ENCODE measurements at places on chromosomes 6 and 20.

GRCh38 chr6:31294056-31294455 is 22.2 kb upstream of the HLA-C start:
- DNase-seq = no peak

- no peak for DNase-seq
Observed at GRCh38 chr20:63011798-63012197, 5.0 kb upstream of the BHLHE23 start.

DNA sequence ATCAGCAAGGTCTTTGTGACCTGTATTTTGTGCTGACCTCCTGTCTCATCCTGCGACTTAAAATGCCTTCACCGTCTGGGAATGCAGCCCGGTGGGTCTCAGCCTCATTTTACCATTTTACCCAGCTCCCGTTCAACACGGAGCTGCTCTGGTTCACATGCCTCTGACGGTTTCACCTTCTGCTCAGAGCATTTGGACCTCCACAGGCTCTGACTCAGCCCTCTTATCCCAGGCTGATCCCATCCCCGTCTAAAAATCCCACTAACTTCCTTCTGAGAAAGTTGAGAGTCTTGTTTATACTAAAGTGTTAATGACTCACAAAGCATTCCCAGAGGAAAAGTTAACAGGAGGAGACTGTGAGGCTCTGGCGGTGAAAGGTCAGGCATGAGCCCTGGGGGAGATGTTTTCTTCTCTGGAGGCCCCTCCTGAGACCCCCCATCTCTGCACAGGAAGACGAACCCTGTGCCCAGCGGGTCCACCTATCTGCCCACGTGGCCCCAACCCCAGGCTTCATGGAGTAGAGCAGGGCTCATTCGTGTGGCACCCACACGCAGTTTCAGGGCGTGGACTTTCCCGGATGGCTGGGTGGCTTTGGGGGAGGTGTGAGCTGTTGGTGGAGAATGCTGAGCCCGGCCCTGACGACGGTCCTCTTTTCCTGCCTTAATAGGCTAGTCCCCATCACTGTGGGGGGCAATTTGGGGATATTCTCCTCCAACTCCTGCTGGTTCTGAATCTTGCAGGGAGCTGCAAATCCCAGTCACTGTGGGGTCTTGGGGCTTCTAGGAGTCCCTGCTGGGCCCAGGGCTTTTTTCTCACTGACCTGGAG is 3.3 kb upstream of the BIRC7 start:
- DNase-seq = no peak

- no peak for DNase-seq
Observed at GRCh38 chr6:153816366-153816765, 222.7 kb upstream of the OPRM1 start.

DNA sequence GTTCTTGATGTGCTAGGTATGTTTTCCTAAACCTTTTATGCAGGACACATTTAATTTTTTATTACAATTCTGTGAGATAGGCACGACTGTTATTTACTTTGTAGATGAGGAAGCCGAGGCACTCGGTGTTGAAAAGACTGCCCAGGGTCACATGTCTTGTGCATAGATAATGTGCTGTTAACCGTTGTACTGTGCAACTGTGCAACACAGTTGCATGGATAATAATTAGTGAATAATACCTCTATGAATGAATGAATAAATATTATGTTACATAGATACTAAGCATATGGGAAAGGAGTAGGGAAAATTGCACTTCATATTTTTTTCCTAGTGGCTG is 60.3 kb upstream of the DEK start:
- DNase-seq = no peak

- no peak for DNase-seq
Observed at GRCh38 chr20:17904027-17904426, 64.6 kb downstream of the SNX5 start.

GRCh38 chr20:3203315-3204123 is 963 bp downstream of the DDRGK1 start:
- no peak for DNase-seq

GRCh38 chr6:154113392-154113791 is 74.4 kb downstream of the OPRM1 start:
- no peak for DNase-seq

DNA sequence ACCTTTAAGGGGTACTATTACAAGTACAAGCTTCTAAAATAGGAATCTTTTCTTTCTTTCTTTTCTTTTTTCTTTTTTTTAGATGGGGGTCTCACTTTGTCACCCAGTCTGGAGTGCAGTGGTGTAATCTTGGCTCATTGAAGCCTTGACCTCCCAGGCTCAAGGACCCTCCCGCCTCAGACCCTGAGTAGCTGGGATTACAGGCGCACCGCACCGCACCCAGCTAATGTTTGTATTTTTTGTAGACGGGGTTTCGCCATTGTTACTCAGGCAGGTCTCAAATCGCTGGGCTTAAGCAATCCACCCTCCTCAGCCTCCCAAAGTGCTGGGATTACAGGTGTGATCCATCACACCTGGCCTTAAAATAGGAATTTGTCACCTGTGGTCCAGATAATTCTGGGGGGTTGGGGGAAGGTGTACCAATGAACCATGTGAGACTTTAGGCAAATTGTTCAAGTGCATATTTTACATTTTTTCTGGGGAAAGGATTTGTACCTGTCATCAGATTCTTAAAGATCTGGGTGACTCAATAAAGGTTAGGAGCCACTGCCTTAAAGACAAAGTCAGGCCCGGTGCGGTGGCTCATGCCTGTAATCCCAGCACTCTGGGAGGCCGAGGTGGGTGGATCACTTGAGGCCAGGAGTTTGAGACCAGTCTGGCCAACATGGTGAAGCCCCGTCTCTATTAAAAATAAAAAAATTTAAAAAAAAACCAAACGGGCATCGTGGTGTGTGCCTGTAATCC is 19.7 kb upstream of the SYNJ2 start:
- no peak for DNase-seq

- DNase-seq = no peak
Observed at GRCh38 chr6:78611886-78612480, 255.4 kb upstream of the IRAK1BP1 start.

DNA sequence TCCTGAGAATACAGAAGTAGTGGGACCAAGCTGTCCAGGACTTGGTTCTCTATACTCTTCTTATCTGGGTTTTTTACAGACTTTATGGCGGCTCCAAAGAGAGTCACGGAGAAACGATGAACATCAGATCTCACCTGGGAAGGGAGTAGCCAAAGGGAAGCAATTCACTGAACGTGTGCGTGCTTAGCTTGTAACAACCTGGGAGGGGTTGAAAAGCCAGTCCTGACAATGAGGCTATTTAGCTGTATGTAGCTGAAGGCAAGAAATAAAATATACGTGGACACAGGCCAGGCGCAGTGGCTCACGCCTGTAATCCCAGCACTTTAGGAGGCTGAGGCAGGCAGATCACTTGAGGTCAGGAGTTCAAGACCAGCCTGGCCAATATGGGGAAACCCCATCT is 18.2 kb upstream of the RBL1 start:
- DNase-seq = no peak

GRCh38 chr20:44615169-44615791 is 32.9 kb downstream of the PKIG start:
- no peak for DNase-seq

DNA sequence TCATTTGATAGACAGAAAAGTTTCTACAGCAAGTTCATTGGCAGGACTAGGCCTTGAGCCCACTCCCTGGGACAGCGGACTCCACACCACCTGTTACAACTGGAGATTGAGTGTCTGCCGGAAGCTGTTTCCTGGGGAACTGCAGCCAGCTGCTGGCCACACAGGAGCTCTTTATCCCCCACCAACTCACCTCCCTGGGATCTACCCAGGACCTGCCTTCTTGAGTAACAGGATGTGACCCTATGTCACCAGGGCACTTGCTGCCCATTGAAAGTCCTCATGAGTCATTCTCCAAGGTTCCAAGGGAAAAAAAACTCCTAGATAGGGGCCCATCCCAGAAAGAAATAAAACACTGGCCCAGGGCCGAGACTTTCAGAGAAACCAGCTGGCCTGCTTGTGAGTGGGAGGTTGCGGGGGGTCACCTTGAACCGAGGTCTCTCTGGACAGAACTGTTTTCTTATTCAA is 37.4 kb upstream of the SLC9A8 start:
- no peak for DNase-seq

DNA sequence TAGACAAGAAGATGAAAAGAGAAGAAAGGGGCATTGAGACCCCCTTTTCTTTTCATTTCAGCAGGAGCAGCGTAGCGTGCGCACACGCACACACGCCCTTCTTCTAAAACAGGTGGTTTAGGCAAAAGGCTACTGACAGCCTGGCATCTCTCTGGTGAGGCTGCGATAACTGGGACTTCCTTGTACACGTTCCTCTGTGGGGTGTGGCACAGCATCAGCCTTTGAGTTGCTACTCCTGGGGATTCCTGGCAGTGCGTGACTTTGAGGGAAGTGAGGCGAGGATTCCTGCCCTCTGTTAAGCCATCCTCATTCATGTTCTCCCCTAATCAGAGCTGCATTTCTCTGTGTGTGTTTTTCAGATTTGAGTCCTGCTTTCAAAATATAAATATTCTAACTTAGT is 94.7 kb downstream of the TMEM170B start:
- no peak for DNase-seq

- no peak for DNase-seq
Observed at GRCh38 chr6:83354747-83355146, 76.1 kb downstream of the ME1 start.

DNA sequence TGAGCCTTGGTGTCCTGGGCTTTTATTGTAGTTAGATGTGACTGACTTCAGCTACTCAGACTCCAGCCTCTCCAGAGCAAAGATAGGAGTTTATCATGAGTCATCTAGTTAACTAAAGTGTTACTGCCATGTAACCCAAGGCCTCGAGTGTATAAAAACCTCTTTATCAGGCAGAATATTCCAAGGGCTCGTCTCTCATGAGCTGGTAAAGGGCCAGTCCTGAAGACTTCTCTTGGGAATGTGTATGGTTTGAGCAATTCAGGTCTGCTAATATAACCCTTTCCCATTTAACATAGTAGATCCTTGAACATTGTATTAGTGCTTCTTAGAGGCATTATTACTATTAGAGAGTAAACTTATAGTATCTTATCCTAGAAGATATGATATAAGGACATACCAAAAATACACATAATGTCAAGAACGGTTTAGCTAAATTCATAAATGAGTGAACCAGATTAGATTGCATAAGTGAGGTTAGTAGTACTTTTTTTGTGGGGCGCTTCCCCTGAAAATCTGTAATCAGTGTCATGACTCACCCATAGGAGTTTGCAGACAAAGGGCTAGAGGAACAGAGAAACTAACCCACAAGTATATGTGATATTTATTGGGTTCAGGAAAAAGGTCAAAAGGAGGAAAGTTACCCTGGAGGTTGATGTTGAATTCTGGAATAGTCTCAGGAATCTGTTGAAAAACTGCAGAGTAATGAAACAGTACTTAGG is 16.0 kb downstream of the DSE start:
- no peak for DNase-seq

DNA sequence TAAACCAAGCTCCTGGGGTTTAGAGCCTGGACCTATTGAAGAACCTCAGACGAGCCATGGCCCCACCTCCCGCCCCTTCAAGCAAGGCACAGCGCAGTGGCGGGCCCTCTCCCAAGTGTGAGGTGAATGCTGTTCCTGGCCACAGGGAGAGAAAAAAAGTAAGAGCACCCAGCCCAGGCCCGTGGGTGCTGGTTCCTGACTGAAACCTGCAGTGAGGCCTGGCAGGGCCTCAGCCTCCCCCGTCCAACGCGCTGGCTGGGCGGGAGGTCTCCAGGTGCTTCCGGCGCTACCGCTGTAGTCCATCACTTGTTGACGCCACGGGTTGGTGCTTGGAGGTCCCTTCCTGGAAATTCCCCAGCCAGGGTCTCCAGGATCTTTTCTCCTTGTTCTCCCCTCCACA is 5.5 kb upstream of the FAM83C start:
- DNase-seq = no peak

DNA sequence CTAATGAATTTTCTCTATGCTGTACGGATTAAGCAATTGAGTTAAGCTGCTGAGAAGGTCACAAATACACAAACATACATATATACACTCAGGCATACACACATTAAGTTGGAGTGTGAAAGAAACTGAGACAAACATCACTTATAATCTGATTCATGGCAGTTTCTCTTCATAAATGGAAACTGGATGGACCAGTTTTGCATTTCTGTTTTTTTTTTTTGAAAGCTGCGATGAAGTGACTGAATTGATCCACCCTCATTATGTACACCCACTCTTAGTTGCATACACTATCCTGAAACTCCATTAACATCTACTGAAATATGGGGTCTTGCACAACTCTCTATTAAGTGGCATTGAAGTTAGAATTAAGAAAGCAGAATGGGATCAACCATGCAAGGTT is 32.9 kb upstream of the TENT5A start:
- DNase-seq = no peak

DNA sequence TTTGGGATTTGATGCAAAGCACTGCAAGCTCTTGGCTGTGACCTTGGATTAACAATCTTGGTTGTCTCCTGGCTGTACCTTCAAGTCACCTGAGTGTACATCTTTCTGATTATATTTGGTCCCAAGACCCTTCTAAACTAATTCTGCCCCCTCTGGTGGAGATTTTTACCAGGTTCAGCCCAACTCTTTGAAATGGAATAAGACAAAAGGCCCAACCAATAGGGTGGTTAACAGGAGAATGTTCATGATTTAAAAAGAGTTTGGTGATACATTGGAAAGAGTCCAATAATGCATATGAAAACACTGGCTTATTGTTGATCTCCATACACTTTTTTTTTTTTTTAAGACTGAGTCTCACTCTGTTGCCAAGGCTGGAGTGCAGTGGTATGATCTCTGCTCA is 77.5 kb upstream of the CD83 start:
- no peak for DNase-seq

- DNase-seq = no peak
Observed at GRCh38 chr6:166955121-166955864, 1.1 kb downstream of the RNASET2 start.

DNA sequence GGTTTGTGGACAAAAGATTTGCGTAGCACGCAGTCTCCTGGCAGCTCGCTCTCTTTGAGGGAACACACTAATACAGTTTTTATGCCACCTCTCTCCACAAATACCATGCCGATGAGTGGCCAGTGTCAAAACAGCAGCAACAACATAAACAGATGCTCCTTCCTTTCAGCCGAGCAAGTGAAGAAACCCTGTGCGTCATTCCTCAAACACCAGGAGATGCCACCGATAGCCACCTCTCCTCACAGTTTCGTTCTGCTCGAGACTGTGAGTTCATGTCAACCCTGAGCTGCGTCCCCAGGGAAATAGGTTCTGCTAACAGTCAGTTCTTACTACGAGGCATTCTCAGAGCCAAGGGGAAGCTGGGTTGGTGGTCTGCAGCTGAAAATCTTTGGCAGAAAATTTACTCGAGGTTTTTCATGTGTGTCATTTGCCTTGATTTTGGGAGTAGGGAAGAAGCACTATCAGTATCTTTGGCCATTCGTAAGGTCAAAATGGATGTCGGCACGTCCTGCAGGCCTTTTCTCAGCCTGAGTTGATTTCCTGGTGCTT is 59.9 kb downstream of the EYA2 start:
- no peak for DNase-seq

All from activated naive CD4-positive, alpha-beta T cell (primary cell).